ENCODE measurements at places on chromosomes 7 and 10.
A peak's percentile ranks its signal among the peaks of the same experiment; 100 is the strongest.

- no peak overlapping the region for H3K4me3 ChIP-seq
- H3K36me3 ChIP-seq = no peaks in the 10 kb centered on the region
- DNase-seq = no peak
Measured at GRCh38 chr10:90222939-90223338, 521.5 kb downstream of the KIF20B start.

DNA sequence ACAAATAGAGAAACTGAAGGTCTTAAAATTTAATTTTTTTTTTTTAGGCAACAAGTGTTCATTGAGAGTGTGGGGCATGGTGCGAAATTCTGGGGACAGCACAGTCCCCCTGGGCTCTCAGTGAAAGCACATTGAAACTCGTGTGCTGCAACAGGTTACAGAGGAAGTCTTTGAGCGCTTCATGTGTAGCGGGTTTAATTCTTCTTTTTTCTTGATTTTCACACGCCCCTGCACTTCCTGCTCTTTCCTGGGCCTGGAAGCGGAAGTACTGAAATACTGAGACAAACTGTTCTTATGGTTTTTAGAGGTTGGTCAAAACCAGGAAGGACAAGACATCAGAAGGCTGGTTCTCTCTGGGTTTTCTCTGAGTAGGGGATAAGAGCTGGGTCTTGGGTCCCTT lies 203.5 kb downstream of the PTEN start:
- peak overlapping the region; percentile 32 for H3K27ac ChIP-seq
- H3K36me3 ChIP-seq = peaks cover 4% of the 10 kb centered on the region
- peaks cover 24% of the 10 kb centered on the region for H3K4me1 ChIP-seq

DNA sequence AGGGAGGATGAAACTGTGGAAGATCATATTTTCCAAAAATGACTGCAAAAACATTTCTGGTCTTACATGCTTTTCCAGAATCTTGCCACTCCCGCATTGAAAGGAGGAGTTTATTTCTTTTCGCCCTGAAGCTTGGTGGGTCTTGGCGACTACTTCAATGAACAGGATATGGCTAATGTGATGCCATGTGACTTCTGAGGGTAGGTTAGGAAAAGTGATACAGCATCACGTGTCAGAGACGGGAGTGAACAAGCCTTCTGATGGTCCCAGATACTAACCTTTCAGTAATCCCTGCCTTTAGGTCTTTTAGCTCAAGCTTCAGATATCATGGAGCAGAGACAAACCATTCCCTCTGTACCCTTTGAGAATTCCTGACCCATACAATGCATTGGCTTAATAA lies 192.2 kb upstream of the HPS1 start:
- H3K27ac ChIP-seq = no peak overlapping the region
- no peaks in the 10 kb centered on the region for H3K4me1 ChIP-seq
- no peaks in the 10 kb centered on the region for H3K36me3 ChIP-seq
- H3K27me3 ChIP-seq = peaks cover 13% of the 10 kb centered on the region
- no peak for DNase-seq
- H3K4me3 ChIP-seq = no peak overlapping the region

DNA sequence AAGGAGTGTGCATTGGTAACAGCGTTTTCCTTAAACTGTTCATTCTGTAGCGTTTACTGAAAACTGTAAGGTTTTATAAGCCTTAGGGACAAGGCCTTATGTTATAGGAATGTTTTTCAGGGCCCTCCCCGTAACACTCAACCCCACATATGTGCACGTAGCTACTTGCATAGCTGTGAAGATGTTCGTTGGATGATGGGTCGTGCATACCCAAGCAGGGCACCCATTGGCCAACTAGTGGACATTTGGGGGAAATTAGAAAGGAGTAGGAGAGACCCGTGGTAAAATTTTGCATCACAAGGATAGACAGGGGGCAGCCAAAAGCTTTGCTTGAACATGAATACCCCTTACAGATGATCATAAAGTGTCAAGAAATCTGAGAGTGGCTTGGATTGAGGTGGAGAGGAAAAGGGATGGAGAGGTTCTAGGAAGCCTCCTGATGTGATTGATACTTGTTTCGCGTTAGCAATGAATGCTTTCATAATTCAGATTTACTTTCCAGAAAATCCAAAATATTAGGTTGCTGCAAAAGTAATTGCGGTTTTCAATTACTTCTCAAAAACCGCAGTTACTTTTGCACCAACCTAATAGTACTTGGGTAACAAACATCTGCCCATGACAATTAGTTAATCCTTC lies 878 bp downstream of the SEC61A2 start:
- H3K36me3 ChIP-seq = peaks cover 20% of the 10 kb centered on the region
- H3K4me1 ChIP-seq = peaks cover 16% of the 10 kb centered on the region
- peak; percentile 35 for DNase-seq
- H3K27ac ChIP-seq = peak overlapping the region; percentile 55
- H3K4me3 ChIP-seq = peak overlapping the region; percentile 86

DNA sequence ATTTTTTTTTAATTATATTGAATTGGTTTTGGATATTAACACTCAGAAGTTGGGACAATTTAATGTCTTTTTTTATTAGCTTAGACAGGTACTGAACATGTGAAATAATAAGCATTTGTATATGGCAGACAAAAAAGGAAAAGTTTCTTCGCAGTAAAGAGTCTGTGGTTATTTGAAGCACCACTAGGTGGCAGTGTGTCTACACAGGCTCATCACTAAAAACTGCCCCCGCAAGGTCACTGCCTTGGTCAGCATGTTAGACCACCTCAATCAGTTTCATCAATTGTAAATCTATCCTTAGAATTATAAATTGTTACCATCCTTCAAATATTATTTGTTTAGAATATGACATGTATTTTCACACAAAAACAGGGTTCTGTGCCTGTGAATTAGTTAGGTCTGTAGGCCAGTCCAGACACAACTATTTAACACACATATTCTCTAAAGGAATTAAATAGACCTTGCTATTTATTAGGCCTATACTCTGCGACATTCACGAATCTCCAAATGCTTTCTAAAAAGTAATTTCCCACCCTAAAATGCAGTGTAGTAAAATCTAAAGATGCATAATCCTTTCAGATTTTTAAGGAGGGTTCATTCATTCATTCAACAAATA lies 17.0 kb downstream of the PNLIPRP3 start:
- DNase-seq = no peak
- no peaks in the 10 kb centered on the region for H3K27me3 ChIP-seq
- no peak overlapping the region for H3K4me3 ChIP-seq
- H3K27ac ChIP-seq = no peak overlapping the region

GRCh38 chr7:23530405-23530804 lies 1.4 kb downstream of the TRA2A start:
- DNase-seq = peak; percentile 30
- H3K4me3 ChIP-seq = peak overlapping the region; percentile 99
- no peaks in the 10 kb centered on the region for H3K27me3 ChIP-seq
- peaks cover 52% of the 10 kb centered on the region for H3K36me3 ChIP-seq
- peak overlapping the region; percentile 99 for H3K27ac ChIP-seq

- H3K4me1 ChIP-seq = no peaks in the 10 kb centered on the region
- peaks cover 5% of the 10 kb centered on the region for H3K27me3 ChIP-seq
- H3K27ac ChIP-seq = no peak overlapping the region
- DNase-seq = no peak
- H3K4me3 ChIP-seq = no peak overlapping the region
Measured at GRCh38 chr7:235576-236395, 43.4 kb downstream of the FAM20C start.

GRCh38 chr10:113740850-113741249 lies 10.6 kb upstream of the PLEKHS1 start:
- no peak overlapping the region for H3K4me3 ChIP-seq
- no peak for DNase-seq
- peaks cover 14% of the 10 kb centered on the region for H3K27me3 ChIP-seq
- no peak overlapping the region for H3K27ac ChIP-seq

DNA sequence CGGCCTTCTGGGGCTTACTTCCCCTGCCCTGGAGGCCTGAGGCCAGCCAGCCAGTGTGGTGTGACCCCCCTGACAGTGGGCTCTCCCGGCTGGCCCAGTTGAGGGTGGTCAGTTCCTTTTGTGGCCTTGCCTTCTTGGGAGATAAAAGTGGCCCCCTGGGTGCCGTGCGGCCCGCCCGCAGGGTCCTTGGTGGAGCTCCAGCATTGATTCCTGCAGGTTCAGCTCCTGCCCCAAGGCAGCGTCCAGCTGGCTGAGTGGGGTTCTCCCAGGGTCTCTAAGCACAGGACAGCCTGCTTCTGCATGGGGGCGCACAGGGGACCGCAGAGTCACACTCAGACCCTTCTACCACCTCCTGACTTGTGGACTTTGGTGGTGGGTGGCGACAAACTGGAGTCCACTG lies 62.1 kb downstream of the CUX1 start:
- H3K4me1 ChIP-seq = peaks cover 18% of the 10 kb centered on the region
- H3K36me3 ChIP-seq = peaks cover 4% of the 10 kb centered on the region
- DNase-seq = no peak
- H3K27ac ChIP-seq = no peak overlapping the region
